ENCODE measurements at places on chromosomes 4 and X.
A peak's percentile ranks its signal among the peaks of the same experiment; 100 is the strongest.

DNA sequence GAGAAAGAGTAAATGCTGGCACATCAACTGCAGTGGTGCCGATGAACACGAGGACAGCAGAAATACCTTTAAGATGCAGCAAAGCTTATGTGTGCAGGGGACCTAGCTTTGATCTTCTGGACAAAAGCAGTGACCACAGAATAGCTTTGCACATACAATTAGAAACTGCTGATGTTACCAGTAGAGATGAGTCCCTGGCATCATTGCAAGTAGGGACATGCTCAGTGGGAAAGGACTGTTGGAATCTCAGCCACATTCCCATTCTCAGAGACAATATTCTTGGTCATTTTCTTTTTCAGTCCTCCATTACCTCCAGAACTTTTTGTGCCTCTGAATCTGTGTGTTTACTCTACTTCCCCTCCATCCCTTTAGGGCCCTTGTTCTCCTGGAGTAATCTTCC, 16.9 kb upstream of the PDLIM3 start:
- DNase-seq, result no peak

DNA sequence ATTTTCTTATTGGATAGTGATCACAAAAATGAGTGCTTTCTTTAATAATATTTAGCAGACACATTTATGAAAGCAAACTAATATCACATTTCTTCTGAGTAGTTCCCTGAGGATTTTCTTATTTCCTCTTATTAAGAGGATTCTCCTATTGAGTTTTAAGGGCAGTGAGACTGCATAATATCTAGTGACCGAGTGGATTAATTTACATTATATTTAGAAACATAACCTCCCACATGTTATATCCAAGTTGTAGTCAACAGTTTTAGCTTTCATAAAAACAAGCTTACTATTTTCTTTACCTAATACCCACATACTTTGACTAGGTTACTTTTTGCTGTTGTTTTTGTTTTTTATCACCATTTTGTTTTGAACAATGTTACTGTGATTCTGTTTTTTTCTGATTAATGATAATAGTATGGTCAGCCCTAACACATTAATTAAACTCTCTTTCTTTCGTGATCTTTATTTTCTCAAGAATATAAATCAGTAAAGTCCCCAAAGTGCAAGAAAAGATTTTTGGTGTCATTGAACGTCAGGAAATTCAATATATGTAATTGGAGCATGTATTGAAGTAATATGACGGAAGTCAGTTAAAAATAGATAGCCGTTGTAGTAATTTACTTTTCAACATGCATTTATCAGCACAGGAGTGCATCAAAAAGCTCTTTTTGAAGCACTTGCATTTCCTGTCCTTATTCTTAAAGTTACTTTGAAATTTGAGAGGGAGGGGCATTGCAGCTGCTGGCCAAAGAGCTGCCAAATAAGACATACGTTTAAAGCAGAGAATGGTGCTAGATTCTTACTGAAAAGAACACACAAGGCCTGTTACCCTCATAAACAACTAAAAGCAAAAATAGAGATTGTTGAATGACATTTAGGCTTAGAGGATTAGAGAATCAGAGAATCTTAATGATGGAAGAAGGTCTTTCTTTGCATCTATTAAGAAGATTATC, 25.2 kb downstream of the DDIT4L start:
- DNase-seq, result no peak

- DNase-seq, result no peak
Observed at GRCh38 chrX:74534569-74535038, 79.8 kb downstream of the RLIM start.

DNA sequence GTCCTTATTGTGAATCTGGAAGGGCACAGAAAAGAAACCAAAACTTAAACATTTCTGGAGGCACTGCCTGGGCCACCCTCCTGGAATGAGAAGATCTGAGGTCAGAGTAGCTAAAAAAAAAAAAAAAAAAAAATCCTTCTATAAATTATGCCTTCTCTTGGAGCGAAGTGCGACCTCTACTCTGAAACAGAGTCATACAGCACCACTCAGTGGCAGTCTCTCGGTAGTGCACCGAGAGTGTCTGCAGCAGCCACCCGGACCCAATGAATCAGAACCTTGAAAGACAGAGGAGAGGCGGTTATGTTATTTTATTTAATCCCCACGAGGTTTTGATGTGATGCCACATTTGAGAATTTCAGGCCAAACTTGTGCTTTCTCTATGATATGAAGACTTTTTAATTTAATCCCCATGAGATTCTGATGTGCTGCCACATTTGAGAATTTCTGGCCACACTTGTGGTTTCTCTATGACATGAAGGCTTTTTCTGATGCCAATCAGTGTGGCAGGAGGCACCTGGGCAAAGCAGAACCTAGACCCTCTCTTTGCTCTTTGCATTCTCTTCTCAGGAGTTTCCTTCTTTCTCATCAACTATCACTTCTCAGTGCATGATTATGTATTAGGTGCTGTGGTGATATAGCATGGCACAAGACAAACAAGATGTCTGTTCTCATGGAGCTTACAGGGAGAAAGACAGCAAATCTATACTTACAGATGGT, 5.6 kb upstream of the CT47C1 start:
- DNase-seq, result peak; percentile 55

GRCh38 chrX:633043-633984, 2.7 kb downstream of the SHOX start:
- DNase-seq, result no peak

DNA sequence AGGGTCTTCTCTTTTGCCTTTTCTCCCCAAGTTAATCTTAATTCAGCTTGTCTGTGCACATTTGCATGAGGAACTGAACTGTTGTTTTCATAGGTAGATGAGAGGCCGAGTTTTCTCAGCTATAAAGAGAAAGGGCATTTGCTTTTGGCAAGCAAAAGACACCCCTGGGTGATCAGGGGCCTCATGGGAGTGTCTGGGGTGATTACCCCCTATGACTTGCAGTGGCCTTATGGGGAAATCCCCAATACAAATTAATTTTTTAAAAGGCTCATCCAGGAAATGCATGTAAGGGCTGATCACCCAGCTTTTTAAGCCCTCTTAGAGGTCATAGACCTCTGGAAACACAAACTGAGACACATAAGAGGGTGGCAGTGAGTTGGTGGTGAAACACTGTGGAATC, 56.4 kb upstream of the HMX1 start:
- no peak for DNase-seq

GRCh38 chr4:67436742-67437141, 108.6 kb downstream of the CENPC start:
- peak; percentile 5 for DNase-seq

DNA sequence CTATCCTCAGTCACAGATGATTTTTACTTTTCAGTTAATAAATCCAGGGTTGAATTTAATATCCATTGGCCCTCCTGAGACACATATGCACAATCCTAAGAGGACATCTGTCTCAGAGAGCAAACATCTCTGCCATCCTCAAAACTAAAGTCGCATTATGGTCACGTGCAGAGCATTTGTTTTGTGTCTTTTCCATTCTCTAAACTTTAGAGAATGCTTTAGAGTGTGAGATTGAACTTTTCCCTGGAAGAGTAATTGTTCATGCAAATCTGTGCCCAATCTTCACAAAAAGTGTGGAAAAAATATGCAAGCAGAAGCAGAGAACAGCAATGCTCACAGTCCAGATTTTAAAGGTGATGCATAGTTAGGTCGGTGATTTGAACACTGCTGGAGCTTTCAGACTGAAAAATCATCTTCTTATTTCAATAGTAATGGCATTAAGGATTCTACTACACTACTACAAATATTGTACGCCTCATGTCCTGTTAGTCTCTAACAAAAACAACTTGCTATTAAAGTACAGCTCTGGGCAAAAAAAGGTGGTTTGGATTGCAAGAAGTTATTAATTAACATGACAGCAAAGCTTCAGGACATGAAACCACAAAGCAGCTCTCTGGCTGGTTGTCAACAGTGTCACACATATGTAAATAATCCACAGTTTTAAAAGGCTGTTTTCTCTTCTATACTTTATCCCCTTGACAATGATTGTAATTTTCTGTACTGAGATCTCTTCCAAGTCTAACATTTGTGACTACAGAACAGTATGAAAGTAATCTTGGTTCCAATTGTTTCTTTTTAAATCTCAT, 19.9 kb downstream of the DCHS2 start:
- DNase-seq, result no peak

GRCh38 chr4:187780070-187780469, 215.5 kb upstream of the ZFP42 start:
- DNase-seq, result no peak

DNA sequence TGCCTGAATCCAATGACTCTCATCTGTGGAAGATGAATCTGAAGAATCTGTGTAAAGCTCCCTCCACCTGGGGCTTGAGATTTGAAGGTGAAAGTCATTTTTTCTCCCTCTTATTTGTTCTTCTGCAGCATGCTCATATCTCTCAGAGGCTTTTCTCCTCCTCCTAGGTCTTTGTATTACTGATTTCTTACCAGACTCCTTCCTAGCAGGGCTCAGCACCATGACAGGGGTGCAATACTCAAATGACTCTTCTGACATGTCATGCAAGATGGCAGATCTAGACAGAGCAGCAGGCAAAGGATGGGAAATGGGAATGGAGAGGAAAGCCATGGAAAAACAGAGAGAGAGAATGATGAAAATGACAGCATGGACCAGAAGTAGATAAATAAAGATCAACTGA, 118.3 kb downstream of the TMA16 start:
- no peak for DNase-seq

- DNase-seq, result no peak
Observed at GRCh38 chr4:124060261-124060918, 652.1 kb downstream of the ANKRD50 start.

DNA sequence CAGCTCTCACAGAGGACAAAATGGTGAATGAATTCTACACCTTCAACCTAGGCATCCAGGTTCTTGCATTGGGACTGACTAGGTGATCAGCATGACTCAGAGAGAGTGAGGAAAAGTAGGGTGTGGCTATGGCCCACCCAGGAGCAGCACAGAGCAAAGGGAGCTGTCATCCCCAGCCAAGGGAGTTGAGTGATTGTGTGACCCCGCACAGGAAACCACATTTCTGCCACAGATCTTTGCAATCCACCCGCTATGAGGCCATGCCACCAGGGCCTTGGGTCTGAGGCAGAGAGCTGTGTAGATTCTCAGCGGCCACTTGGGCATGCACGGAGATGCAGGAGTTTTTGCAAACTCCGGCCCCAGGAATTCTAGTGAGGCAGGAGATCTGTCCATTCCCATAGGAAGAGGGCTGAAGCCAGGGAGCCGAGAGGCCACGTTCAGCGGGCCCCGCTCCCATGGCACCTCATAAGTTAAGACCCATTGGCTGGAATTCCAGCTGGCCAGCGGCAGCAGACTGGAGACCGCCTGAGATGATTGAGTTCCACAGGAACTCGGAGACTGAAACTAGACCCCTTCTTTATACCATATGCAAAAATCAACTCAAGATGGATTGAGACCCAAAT, 75.9 kb downstream of the NAA11 start:
- DNase-seq, result no peak

GRCh38 chr4:126058596-126058995, 743.8 kb downstream of the FAT4 start:
- DNase-seq, result no peak

DNA sequence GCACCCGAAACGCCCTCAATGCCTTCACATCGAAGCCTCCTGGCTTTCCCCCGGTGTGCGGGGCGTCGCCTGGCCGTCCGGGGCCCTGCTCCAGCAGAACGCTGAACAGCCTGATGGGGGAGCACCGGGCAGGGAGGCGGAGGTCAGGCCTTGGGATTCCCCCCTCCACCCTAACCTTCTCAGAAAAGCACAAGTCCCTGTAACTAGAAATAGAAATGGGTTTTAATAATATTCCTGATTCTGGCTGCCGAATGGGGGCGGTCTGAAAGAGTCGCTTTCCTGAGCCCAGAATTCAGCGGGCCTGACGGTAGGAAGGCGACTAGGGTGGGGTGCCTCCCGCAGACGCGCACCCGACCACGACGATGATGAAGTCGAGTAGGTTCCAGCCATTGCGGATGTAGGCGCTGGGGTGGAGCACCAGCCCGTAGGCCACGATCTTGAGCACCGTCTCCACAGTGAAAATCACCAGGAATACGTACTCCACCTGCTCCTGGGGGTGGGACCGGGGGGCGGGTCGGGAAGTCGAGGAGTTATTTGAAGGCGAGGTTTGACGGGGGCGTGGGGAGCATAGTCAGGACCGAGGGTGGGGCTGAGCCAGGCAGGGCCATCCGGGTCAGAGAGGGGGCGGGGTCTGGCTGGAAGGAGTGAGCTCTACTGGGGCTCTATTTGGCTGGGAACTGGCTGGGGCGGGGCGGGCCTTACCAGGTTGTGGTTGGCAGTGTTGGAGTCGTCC, 2.5 kb downstream of the CACNA1F start:
- DNase-seq, result no peak

DNA sequence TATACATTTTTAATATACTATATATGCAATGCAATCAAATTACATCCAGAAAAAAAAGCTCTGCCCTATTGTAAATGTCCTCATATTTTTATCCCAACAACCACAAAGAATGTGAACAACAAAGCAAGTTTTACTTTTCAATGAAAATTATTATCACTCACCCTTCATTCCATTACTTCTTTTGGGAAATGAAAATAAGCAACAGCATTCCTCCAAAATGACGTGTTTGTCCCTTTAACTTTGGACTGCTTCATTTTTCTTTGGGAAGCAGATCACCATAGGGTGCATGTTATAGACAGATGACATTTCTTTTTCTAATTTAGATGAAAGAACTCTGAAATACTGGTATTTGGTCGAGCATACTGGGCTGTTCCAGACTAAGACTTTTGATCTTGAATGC, 667.1 kb upstream of the BOD1L1 start:
- no peak for DNase-seq

GRCh38 chrX:13081395-13082205, 37.2 kb upstream of the FAM9C start:
- peak; percentile 46 for DNase-seq

- no peak for DNase-seq
Observed at GRCh38 chr4:71338846-71339593, at the start of gene SLC4A4. TSS of gene SLC4A4 (plus strand) at chr4:71339020.

DNA sequence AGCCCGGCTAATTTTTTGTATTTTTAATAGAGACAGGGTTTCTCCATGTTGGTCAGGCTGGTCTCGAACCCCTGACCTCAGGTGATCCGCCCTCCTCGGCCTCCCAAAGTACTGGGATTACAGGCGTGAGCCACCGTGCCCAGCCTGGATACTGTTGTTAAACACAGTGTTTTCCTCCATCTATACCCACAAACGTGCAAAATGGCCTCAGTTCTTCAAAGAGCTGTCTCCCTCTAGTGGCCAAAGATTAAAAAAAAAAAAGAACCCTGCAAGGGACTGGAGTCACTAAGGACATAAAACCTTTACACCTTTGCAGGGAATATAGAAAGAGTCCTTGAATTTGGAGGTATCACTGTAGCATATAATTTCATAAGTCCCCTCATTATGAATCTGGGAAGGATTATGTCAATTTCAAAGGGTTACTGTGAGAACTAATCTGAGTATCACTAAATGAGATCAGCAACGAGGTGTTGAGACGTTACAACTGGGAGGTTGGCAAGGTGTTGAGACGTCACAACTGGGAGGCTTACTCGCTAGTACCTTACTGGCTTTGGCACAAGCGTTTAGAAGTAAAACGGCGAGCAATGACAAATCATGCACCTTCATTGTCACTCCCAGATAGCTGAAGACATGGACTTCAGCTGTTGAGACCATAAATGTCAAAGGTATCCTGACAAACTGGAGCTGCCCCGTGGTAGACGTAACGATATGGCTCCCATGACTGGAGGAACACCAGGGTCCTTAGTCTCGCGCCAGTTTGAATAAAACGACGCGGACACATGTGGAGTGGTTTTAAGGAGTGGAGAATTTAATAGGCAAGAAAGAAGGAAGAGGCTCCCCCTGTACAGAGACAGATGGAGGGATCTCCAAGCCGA, 33.4 kb upstream of the ENPP6 start:
- peak; percentile 67 for DNase-seq
